GM23248 (cell line): ENCODE measurements at places on chromosomes 16 and 17.

GRCh38 chr16:13070268-13070667, 168.9 kb downstream of the SHISA9 start:
- no peak overlapping the region for H3K27ac ChIP-seq
- H3K36me3 ChIP-seq, result no peaks in the 10 kb centered on the region
- no peaks in the 10 kb centered on the region for H3K27me3 ChIP-seq
- H3K4me3 ChIP-seq, result no peak overlapping the region

- H3K4me1 ChIP-seq, result peaks cover 15% of the 10 kb centered on the region
- DNase-seq, result peak; percentile 92
- H3K36me3 ChIP-seq, result peaks cover 38% of the 10 kb centered on the region
- peak overlapping the region; percentile 89 for H3K27ac ChIP-seq
Observed at GRCh38 chr17:48074322-48075081, 26.3 kb downstream of the NFE2L1 start.

DNA sequence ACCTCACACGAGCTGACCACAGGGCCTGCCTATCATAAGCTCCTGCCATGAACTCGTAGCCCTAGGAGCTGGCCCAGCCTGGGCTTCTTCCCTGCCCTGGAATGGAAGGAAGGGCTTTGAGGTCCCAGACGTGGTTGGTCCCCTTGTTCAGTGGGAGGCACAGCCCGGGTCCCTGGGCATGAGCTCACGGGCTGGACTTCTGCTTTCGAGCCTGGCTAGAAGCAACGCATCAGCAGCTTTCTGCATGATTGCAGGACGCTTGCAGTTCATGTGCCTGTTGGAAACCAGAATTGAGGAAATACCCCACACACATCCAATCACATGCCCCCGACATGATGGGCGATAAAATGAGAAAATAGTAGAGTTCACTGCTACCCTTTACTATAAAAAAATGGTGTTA, 293.3 kb downstream of the MAF start:
- no peaks in the 10 kb centered on the region for H3K36me3 ChIP-seq
- H3K4me3 ChIP-seq, result no peak overlapping the region
- no peaks in the 10 kb centered on the region for H3K27me3 ChIP-seq
- no peak for DNase-seq

DNA sequence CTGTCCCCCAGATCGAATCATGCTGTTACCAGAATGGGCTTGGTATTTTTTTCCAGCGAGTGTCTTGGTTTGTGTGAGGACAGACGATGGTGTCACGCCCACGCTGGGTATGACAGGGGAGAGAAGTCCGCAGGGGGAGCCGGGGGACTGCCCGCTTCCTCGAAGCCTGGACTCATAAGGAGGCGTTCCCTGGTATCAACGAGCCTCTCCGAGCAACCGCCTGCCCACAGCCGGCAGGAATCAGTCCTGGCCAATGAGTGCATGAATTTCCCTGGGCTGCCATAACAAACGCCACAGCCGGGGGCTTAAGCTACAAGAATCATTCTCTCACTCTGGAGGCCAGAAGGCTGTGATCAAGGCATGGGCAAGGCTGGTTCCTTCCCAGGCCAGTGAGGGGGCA, 26.1 kb upstream of the JPH3 start:
- H3K4me3 ChIP-seq, result no peak overlapping the region
- H3K27ac ChIP-seq, result no peak overlapping the region
- H3K4me1 ChIP-seq, result peaks cover 4% of the 10 kb centered on the region
- no peaks in the 10 kb centered on the region for H3K36me3 ChIP-seq
- no peak for DNase-seq

DNA sequence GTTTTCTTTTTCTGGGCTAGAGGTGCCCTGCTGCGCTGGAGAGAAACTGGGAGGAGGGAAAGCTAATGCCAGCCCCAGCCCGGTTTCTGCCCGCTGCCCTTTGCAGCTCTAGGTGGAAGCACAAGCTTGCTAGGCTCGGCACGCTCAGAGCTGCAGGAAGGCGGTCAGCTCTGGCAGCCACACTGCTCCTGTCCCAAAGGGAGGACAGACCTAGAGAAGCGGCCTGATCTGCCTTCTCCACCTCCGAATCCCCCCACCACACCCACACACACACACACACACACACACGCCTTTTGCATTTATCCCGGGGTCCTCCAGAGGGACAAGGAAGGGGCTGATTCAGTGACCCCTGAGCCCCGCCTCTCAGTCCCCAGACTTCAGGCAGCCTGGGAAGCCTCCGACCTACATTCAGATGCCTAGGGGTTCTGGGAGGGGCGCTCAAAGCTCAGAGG, 418.1 kb downstream of the SOX9 start:
- no peaks in the 10 kb centered on the region for H3K36me3 ChIP-seq
- H3K4me3 ChIP-seq, result no peak overlapping the region
- peaks cover 4% of the 10 kb centered on the region; the same call in 1 of the 2 replicates for H3K4me1 ChIP-seq

DNA sequence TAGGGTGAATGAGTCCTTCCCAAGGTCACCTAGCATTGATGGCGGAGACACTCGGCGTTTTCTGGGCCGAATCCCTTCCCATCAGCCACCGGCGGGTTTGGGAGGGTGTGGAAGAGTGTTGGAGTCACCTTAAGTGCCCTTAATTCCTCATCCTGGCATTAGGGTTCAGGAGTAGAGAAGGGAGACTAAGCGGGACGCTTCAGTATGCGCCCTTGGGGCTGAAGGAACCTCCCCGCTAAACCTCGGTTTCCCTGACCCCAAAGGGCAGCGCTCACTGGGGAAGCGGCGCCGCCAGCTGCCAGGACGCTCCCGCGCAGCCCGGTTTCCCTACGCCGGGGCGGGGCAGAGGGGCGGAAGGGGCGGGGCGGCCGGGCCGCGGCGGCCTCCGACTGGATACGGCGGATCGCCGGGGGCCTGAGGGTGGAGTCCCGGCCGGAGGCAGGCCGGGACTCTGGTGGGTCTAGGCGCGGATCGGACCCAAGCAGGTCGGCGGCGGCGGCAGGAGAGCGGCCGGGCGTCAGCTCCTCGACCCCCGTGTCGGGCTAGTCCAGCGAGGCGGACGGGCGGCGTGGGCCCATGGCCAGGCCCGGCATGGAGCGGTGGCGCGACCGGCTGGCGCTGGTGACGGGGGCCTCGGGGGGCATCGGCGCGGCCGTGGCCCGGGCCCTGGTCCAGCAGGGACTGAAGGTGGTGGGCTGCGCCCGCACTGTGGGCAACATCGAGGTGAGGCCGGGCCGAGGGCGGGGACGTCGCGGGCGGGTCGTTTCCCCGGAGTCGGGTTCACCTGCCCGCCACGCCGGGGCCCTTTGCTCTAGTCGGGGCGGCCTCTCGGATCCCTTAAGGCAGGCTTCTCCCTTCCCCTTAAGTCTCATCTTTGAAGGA, at the start of gene DHRS11:
Gene DHRS11, plus strand, starts transcription at position 446 of the 882 bp plus-strand sequence. Its CDS starts 131 bp downstream, at position 577.
- H3K4me1 ChIP-seq, result peaks cover 12% of the 10 kb centered on the region
- no peaks in the 10 kb centered on the region for H3K27me3 ChIP-seq
- H3K27ac ChIP-seq, result peak within 1 kb of the TSS; percentile 36
- H3K36me3 ChIP-seq, result peaks cover 34% of the 10 kb centered on the region
- peak within 1 kb of the TSS; percentile 80 for H3K4me3 ChIP-seq

GRCh38 chr17:50686494-50687199, 21.1 kb downstream of the ANKRD40 start:
- H3K4me1 ChIP-seq, result peaks cover 36% of the 10 kb centered on the region
- no peaks in the 10 kb centered on the region for H3K27me3 ChIP-seq
- H3K4me3 ChIP-seq, result peak overlapping the region; percentile 25
